ENCODE measurements at places on chromosomes 5 and 9.

- DNase-seq = no peak
Measured at GRCh38 chr9:3177936-3178335, 334.0 kb upstream of the PUM3 start.

DNA sequence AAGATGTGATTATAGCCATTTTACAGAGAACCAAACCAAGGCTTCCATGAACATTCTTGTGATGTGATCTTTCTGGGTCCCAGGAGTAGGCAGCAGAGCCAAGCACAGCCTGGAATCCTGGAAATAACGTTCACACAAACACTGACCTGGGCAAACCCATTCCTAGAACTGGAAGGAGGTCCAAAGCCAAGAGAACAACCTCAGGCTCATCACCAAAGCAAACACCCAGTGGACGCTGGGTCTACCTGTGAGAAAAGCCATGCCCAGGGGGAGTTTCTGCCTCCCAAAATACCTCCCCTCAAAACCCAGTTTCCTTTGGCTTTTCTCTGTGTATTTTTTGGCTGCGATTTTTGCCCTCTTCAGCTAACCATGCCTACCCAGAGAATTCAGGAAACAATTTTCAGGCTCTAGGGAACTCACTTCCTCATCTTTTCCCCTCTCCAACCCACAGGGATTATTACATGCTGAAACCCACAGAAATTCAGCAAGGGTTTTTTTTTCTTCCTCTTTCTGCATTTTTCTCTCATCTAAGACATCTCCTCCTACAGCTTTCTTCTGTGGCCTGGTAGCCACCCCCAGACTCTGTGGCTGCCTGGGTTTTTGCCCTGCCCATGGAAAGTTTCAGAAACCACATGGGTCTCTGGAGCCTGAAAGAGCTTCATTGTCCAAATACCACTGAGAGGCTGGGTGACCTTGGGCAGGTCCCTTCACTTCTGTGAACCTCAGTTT is 75.0 kb downstream of the TNC start:
- no peak for DNase-seq

GRCh38 chr9:87305151-87305550 is 192.5 kb upstream of the DAPK1 start:
- DNase-seq = no peak

DNA sequence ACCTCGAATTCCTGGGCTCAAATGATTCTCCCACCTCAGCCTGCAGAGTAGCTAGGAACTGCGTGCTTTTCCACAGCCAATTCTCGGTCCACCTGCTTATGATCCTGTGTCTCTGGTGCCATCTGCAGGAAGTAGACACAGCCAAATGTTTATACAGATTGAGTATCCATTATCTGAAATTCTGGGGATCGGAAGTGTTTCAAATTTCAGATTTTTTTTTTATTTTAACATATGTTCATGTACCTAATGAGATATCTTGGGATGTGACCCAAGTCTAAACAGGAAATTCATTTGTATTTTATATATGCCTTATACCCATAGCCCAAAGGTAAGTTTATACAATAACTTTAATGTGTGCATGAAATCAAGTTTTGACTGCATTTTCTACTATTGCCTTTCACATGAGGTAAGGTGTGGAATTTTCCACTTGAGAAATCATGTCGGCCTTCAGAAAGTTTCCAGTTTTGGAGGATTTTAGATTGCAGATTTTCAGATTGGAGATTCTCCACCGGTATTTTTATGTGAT is 89.5 kb downstream of the ESM1 start:
- no peak for DNase-seq

DNA sequence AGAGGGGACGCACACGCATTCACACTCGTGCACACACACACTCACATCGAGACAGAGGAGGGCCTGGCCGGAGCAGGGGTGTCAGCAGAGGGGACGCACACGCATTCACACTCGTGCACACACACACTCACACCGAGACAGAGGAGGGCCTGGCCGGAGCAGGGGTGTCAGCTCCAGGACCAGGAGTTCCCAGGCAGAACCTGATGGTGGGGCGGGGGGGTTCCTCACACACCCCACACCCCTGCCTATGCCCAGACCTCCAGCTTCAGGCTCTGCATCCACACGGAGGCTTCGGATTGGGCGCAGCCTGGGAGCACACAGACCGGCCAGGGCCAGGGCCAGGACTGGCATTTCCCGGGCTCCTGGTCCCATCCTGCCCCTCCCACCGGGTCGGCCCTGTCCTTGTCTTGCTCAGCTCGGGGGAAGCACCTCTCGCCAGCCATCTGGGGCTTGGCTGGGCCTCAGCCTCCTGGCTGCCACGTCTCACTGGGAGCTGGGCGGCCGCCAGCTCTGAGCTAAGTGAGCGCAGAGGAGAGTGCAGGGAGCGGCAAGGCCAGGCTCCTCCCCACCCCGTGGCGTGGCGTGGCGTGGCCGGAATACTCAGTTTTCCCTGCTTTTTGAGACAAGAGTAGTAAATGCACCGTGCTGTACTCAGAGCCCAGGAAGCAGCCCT is 31.3 kb downstream of the ADAMTS2 start:
- no peak for DNase-seq

DNA sequence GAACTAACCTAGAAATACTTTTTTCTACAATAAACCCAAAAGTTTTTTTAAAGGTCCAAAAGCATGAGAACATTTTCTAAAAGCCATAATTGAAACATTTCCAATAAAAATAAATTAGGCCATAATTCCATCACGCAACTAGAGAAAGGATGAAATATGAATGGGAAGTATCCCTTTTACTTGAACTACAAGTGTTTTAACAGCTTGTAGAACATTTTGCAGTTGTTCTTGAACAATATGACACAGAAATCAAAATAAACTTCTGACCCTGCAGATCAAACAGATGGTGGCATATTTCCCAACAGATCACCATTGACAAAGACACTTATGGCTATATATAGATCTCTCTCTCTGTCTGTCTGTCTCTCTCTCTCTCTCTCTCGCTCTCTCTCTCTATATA is 624.4 kb downstream of the PSAT1 start:
- DNase-seq = no peak

- DNase-seq = no peak
Measured at GRCh38 chr5:158502686-158503085, 597.0 kb downstream of the EBF1 start.

GRCh38 chr9:9855177-9856078 is 757.4 kb downstream of the PTPRD start:
- DNase-seq = no peak

DNA sequence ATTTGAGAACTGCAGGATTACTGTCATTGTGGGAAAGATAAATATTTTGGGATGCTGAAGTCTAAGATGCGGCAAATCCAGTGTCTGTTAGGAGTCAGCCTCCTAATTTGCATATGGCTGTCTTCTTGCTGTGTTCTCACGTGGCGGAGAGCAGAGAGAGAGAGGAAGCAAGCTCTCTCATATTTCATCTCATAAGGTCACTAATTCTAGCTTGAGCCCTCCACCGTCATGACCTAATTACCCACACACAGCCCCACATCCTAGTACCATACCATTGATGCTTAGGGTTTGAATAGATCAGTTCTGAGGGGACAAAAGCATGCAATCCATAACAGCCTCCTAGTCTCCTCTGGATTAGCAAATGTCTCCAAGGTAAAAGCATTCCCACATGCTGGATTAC is 124.5 kb downstream of the CDH12 start:
- no peak for DNase-seq

DNA sequence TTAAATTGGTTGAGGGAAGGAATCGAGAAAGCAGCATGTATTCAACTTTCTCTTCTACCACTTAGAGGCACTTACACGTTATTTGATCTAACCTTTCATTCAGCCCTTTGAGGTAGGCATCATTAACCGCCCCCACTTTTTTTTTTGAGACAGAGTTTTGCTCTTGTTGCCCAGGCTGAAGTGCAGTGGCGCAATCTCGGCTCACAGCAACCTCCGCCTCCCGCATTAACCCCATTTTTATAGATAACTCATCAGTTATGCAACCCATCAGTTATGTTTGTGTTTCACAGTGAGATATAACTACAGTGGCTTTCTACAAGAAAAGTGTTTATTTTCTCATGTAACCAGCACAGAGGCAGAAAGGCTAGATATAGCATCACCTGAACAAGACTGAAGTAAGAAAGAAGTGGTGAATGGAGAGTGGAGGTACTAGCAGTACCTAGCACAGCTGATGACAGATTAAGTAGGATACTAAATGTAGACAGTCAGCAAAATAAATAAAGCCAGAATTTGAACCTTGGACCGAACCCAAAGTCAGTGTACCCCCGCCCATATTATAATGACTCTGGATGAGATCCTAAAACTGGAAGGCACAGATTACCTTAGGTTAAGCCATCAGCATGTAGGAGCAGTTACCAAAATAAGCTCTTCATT is 91.2 kb downstream of the PJA2 start:
- DNase-seq = no peak

GRCh38 chr5:39337252-39337915 is 26.9 kb downstream of the C9 start:
- no peak for DNase-seq

- DNase-seq = no peak
Measured at GRCh38 chr5:154514331-154514730, 36.3 kb upstream of the HAND1 start.

- DNase-seq = no peak
Measured at GRCh38 chr9:97557606-97558095, 56.2 kb downstream of the TMOD1 start.

GRCh38 chr9:77839459-77840140 is 191.5 kb upstream of the GNA14 start:
- DNase-seq = no peak

GRCh38 chr5:80093796-80094195 is 58.6 kb downstream of the THBS4 start:
- no peak for DNase-seq

GRCh38 chr5:65952259-65952658 is 25.9 kb downstream of the ERBIN start:
- no peak for DNase-seq

- peak; percentile 27 for DNase-seq
Measured at GRCh38 chr5:159178978-159179377, 30.4 kb downstream of the RNF145 start.

GRCh38 chr5:79575996-79576395 is 36.2 kb upstream of the TENT2 start:
- no peak for DNase-seq

- no peak for DNase-seq
Measured at GRCh38 chr9:84659313-84659712, 10.2 kb upstream of the NTRK2 start.

DNA sequence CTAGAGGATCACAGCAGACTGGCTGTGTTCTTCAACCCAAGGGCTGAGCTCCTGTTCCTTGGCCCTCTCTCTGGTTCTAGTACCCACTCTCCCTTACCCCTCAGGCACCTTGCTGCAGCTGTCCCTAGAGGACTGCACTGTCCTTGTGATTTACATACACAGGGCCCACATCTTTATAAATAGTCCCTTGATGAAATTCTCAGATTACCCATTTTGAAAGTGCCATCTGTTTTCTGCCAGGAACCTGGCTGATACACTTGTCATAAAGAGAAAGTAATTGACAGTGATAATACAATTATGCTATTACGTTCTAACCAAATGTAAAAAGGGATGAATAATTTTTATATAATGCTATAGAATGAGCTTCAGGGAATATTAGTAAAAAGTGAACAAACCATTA is 16.5 kb upstream of the SPARC start:
- no peak for DNase-seq

DNA sequence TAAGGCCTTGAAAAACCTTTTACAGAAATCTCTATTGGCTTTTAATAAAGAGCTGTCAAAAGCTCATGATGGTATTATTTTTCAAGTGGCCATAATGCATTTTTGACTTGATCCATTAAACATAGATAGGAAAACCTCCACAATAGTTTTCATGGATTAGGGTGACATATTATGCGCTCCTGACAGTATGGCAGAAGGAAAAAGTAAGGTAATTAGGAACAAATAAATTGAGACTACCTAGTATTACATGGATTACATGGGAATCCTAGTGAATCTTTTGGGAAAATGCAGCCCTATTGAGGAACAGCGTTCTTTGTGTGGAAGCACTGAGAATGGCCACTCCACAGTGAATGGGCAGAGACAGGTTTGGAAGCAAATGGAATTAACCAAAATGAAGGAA is 171.2 kb downstream of the TRPM3 start:
- DNase-seq = no peak

DNA sequence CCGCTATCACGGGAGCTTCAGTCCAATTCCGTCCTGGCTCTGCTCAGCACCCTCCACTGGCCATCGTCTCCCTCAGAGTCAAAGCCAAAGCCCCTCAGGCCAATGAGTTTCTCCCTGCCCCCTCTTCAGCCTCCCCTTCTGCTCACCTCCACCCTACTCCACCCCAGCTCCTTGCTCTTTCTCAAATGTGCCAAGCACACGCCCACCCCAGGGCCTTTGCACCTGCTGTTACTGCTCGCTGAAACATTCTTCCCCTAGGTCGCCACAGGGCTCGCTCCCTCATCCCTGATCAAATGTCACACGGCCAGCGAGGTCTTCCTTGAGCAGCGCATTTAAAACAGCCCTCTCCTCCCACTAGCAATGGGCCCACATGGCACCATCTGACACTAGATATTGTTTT is 6.3 kb upstream of the ENG start:
- DNase-seq = no peak

DNA sequence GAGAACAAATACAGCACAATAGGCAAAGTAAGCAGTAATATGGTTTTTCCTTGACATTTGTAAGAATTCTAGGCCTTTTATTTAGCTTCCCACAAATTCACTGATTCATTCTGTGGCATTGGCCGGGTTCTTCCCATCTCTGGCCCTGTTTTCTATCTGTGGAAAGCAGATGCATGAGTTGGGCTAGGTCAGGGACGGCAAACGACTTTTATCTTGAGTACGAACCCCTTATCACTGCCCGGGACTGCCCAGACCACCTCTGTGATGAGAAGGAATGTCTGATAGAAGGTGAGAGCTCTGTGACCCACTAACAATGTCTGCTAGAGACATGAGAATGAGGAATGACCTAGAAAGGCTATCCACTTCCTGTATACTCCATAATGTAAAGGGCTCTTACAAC is 35.4 kb upstream of the ADAM19 start:
- DNase-seq = no peak

- DNase-seq = no peak
Measured at GRCh38 chr5:168186289-168187074, 105.0 kb upstream of the WWC1 start.

DNA sequence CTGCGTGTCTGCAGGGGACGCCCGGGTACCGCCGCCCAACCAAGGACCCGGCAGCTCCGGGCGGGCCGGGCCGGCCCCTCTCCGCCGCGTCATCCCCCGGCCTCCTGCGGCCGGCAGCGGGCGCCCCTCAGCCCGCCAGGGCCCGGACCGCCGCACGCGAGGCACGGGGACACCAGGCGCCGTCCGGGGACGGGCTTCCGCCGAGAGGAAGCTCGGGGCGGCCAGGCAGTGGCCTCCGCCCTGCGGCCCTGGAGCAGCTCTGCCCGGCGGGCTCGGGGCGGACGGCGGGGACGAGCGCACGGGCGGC is 373 bp downstream of the FBXW5 start:
- no peak for DNase-seq

DNA sequence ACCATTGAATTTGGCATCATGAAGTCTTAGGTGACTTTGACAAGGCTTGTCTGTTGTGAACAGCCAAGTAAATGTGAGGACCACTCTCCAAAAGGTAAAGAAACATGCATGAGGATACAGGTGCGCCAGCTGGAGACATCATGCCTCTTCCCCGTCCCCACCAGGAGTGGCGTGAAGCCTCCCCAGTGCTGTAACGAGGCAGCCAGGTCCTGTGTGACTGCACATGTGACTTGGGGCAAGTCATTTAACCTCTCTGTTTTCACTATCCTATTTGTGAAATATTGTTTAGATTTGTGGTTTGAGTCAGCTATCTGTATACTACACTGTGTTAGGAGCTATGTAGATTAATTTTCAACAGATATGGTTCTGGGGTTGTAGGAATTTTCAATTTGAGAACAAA is 65.0 kb downstream of the DOCK8 start:
- DNase-seq = no peak

GRCh38 chr5:150217873-150218692 is 28.2 kb downstream of the SLC6A7 start:
- peak; percentile 64 for DNase-seq
